ENCODE measurements at places on chromosomes 6 and 20. TPM values are rescaled to one million over a fixed set of nuclear protein-coding genes. Genes with fewer than 3 reads are reported as not detected.

GRCh38 chr6:72424476-72424875 lies 197.4 kb upstream of the KCNQ5 start:
- no peak for DNase-seq

- DNase-seq: no peak
Observed at GRCh38 chr20:46361381-46361780, 45.0 kb downstream of the ELMO2 start.

DNA sequence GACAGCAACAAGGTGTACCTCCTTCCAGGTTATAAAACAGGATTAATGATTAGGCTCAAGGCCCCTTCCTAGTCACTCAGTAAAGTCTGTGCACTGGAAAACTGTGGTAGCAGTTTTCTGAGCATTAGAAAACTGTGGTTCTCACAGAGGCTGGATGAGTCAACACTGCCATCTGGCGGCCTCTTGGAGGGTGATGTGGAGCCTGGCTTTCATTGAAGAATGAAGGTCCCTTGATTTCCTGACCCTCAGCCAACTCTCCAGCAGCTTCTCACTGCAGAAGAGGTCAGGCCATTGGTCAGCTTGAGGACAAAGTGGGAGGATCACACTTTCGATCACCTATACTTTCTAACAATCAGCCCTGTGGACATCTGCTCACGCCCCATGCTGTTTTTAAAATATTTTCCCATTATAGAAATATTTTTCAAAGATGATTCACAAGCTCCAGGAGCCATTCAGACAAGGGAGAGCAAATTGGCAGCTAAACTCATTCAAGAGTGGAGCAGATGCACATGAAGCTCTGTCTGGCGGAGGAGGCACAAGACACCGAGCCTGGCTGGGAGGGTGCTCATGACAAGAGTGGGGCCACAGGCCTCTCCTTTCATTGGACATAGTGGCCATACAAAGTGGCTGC lies 23.2 kb downstream of the PSMB1 start:
- DNase-seq: peak; percentile 70

The SOBP gene
- 0.67 TPM for total RNA-seq

The MTFR2 gene
- total RNA-seq: 2.2 TPM
